Osteocyte (in vitro differentiated cells): ENCODE measurements at places on chromosomes 6 and 20.
A peak's percentile ranks its signal among the peaks of the same experiment; 100 is the strongest.

- DNase-seq, result no peak
- no peaks in the 10 kb centered on the region for H3K36me3 ChIP-seq
- no peaks in the 10 kb centered on the region for H3K27me3 ChIP-seq
These were observed 780.9 kb downstream of the C6orf118 start for GRCh38 chr6:164528539-164528938.

- no peaks in the 10 kb centered on the region for H3K27me3 ChIP-seq
- H3K36me3 ChIP-seq, result peaks cover under 1% of the 10 kb centered on the region
- H3K27ac ChIP-seq, result no peak overlapping the region
- H3K4me3 ChIP-seq, result no peak overlapping the region
- no peak for DNase-seq
These were observed 21.6 kb downstream of the L3MBTL1 start for GRCh38 chr20:43529051-43529450.

DNA sequence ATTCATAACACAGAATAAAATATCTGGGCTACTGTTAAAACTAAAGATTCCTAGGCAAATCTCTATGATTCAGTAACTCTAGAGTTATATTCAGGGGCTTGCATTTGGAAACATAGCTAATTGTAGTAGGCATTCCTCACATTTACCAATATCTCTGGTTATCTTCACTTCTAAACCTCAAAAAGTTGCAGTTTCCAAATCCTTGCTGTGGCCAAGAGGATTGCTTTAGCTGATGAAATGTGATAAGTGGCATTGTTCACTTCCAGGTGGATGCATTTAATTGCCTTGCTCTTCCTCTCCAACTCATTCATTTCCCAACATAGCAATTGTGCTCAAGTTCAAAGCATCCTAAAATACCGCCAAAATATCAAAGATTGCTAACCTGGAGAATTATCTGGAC lies 246.6 kb downstream of the GRIK2 start:
- H3K4me3 ChIP-seq, result no peak overlapping the region
- no peaks in the 10 kb centered on the region for H3K27me3 ChIP-seq
- H3K4me1 ChIP-seq, result no peaks in the 10 kb centered on the region
- no peak overlapping the region for H3K27ac ChIP-seq
- no peak for DNase-seq

DNA sequence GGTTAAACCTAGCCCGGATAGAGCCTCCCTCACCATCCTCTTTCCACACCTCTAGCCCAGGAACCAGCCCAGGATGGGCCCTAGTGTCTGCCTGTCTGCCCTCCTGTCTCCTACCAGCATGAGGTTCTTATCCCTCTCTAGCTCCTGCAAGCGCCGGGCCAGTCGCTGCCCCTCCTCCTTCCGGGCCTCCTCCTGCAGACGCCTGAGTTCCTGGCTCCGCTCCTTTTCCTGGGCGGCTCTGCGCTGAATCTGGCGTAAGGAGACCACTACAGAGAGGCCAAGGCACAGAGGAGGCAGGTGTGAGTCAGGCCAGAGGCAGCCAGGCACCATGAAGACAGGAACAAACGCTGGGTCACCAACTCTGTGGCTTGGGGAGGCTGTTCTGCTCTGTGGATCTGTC lies 4.3 kb upstream of the PSORS1C2 start:
- no peaks in the 10 kb centered on the region for H3K27me3 ChIP-seq
- peaks cover 8% of the 10 kb centered on the region for H3K36me3 ChIP-seq
- no peak overlapping the region for H3K27ac ChIP-seq
- H3K4me1 ChIP-seq, result peaks cover 26% of the 10 kb centered on the region
- DNase-seq, result no peak
- no peak overlapping the region for H3K4me3 ChIP-seq

DNA sequence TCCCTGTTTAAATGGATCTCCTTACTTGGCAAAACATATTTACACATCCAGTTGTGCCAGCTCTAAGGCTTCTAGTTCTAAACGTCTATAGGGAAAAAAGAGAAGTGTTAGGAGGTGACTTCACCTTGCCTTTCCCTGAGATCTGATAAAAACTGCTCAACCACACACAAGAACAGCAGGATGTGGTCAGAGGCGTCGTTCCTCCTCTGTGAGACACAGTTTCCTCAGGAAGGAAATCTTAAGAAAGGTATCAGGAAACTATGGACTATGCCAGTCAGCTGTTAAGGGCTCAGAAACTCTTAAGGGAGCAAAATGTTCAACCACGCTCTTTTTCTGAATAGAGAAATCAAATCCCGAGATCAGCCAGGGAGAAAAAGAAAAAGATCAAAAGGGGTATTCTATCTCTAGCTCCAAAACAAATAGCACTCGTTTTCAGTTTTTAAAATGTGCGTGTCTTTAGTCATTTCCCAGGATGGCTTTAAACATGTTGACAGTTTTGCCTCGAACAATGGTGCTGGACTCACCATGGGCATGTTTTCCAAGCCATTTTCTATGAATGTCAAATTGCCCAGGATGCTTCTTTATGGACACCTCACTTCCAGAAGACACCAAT lies 154.5 kb downstream of the HACE1 start:
- H3K27ac ChIP-seq, result peak overlapping the region; percentile 91
- H3K4me1 ChIP-seq, result peaks cover 72% of the 10 kb centered on the region
- no peak for DNase-seq
- H3K4me3 ChIP-seq, result no peak overlapping the region

GRCh38 chr6:155186052-155186658 lies 77.7 kb upstream of the CLDN20 start:
- no peaks in the 10 kb centered on the region for H3K36me3 ChIP-seq
- peak overlapping the region; percentile 65 for H3K27ac ChIP-seq
- no peaks in the 10 kb centered on the region for H3K27me3 ChIP-seq
- no peak overlapping the region for H3K4me3 ChIP-seq
- peaks cover 63% of the 10 kb centered on the region for H3K4me1 ChIP-seq

DNA sequence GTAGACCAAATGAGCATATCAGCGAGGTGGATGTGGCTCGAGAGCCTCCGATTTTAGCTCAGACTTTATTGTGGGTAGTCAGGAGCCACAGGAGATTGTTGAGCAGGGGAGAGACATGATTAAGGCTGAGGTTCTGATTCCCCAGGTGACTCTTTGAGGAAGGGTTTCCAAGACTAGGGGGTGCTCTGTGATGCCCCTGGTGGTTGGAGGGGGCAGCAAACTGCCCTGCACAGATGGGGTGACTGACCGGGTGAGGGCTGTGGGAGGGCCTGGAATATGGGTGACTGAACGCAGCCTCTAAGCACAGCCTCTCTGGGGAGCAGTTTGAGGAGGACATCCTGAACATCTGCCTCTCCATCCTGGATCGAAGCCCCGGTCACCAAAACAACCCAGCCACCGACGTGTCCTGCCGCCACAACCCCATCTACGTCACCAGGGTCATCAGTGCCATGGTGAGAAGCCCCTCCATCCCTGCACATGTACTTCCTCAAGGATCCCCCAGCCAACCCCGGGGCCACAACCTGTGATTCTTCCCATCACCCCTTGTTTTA lies 17.0 kb downstream of the TGM6 start:
- no peak overlapping the region for H3K4me3 ChIP-seq
- DNase-seq, result no peak
- H3K36me3 ChIP-seq, result no peaks in the 10 kb centered on the region
- no peak overlapping the region for H3K27ac ChIP-seq
- no peaks in the 10 kb centered on the region for H3K27me3 ChIP-seq

DNA sequence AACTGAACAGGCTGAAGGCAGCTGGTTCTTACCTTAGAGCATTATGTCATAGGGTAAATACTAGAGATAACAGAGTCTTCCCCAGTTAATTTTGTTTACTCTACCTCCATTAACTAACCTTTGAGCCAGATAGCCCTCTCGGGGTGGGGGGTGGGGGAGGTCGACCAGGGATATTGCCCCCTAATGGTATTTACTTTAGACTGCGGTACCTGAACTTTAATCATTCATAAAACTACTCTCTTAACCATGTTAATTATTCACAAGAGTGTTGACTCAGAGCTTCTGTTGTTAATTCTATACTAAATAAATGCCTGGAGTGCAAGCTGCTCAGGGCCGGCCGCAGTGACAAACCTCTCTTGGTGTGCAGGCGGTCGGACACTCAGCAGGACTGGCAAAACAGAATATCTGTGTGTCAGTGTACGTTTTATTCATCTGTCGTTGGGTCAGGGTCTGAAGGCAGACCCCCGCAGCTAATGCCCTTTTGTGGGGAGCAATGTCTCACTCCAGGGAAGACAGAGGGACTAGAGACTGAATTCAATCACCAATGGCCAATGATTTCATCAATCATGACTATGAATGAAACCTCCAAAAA lies 152.4 kb upstream of the COL21A1 start:
- DNase-seq, result no peak
- no peak overlapping the region for H3K4me3 ChIP-seq
- no peaks in the 10 kb centered on the region for H3K27me3 ChIP-seq
- no peaks in the 10 kb centered on the region for H3K4me1 ChIP-seq
- H3K36me3 ChIP-seq, result peaks cover 11% of the 10 kb centered on the region

GRCh38 chr6:24963887-24964570 lies 28.3 kb upstream of the RIPOR2 start:
- no peak overlapping the region for H3K4me3 ChIP-seq
- DNase-seq, result no peak
- no peaks in the 10 kb centered on the region for H3K4me1 ChIP-seq

GRCh38 chr6:129638686-129639085 lies 71.3 kb downstream of the ARHGAP18 start:
- peak overlapping the region; percentile 81 for H3K27ac ChIP-seq
- H3K4me3 ChIP-seq, result peak overlapping the region; percentile 8
- H3K27me3 ChIP-seq, result no peaks in the 10 kb centered on the region
- peaks cover 9% of the 10 kb centered on the region for H3K36me3 ChIP-seq
- no peak for DNase-seq

DNA sequence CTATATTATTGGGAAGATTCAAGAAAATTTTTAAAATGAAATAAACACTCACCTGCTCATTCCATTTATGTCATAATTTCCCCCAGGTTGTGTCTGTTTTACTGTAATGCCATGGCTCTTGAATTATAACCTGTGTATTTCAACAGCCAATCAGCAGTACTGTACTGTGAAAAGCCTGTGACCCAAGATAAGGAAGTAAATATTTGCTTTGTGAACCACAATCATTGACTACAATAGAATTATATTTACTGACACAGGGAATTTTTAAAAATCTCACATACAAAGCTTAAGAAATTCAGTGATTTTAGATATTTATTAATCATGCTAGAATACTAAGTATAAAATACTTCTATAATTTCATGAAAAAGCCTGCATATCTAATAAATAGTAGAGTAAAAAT lies 6.0 kb downstream of the RGS17 start:
- peaks cover 5% of the 10 kb centered on the region for H3K27me3 ChIP-seq
- no peak overlapping the region for H3K4me3 ChIP-seq
- H3K36me3 ChIP-seq, result no peaks in the 10 kb centered on the region
- H3K4me1 ChIP-seq, result peaks cover 7% of the 10 kb centered on the region
- no peak for DNase-seq
- H3K27ac ChIP-seq, result no peak overlapping the region

DNA sequence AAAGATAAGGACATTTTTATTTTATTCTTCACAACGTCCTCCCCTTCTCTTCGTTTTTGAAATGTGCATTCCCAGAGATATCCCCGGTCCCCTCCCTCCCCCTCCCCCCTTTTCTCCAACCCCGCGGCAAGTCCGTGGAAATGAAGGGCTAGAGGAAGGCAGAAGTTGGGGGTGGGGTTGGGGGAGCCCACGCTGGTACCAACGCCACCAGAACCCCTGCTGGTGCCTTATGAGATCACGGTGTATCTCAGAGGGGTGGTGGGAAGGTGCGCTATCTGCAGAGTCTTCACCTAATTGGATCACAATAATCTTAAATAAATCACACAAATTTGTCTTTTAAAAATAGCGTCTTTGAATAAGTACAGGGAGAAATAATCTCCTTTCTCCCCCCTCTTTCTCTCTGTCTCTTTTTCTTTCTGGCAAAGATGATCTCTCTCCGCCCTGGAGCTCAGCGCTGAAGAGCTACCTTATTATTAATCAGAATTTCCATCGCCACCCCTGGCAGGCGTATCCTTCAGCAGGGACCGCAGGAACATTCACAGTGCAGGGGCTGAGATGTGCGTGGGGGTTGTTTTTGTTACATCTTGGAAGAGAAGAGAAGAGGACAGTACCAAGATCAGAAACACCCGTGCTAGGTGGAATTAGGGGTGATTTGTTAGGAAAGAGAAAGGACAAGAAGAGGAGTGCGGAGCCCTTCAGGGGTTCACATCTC lies 915 bp downstream of the CLVS2 start:
- peaks cover 12% of the 10 kb centered on the region for H3K4me1 ChIP-seq
- peak overlapping the region; percentile 66 for H3K4me3 ChIP-seq
- H3K36me3 ChIP-seq, result no peaks in the 10 kb centered on the region
- DNase-seq, result no peak
- H3K27me3 ChIP-seq, result peaks cover 67% of the 10 kb centered on the region
- no peak overlapping the region for H3K27ac ChIP-seq

- H3K4me3 ChIP-seq, result no peak overlapping the region
- no peaks in the 10 kb centered on the region for H3K36me3 ChIP-seq
- no peaks in the 10 kb centered on the region for H3K27me3 ChIP-seq
- H3K27ac ChIP-seq, result peak overlapping the region; percentile 46
These were observed 277.1 kb downstream of the PAX1 start for GRCh38 chr20:21982559-21982958.

- H3K27ac ChIP-seq, result no peak overlapping the region
- peaks cover 31% of the 10 kb centered on the region for H3K27me3 ChIP-seq
- no peak overlapping the region for H3K4me3 ChIP-seq
- no peak for DNase-seq
- H3K36me3 ChIP-seq, result no peaks in the 10 kb centered on the region
These were observed 229.7 kb upstream of the PMEPA1 start for GRCh38 chr20:57939499-57939898.

DNA sequence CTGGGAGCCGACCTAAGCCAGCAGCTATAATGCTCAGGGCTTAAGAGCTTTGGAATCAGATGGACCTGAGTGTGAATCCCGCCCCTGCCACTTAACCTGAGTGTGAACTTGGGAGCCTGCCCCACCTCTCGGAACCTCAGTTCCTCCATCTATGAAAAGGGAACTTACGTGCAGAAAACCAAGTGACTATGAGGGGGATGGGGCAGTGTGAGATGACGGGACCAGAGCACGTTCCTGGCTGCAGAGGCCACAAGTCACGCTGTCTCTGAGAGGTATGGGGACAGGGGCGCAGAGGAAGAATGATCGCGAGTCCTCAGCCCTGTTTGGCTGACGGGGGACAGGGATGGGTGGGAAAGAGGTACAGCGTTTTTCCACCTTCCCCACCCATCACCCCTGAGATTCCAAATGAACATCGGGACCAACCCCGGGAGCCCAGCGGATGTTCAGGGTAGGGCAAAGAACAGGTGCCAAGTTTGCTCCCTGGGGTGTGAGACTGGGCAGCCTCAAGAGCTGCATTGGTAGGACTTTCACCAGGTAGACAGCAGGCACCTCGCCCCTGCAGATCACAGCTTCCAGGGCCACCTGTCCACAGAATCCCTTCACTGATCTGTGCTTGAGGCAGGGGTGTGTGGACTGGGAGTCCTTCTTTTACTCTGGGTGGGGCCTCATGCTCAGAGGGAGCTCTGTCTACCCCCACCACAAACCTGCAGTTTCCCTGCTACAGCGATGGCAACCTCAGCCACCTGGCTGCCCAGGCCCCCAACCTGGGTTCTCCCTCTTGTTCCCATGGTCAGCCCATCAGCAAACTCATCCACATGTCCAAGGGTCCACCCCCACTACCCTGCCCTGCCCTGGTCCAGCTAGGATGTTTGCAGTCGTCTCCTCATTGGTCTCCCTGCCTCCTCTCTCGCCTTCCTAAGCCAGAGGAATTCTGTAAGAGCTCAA lies 85.8 kb downstream of the CEBPB start:
- DNase-seq, result no peak
- no peaks in the 10 kb centered on the region for H3K36me3 ChIP-seq
- H3K27ac ChIP-seq, result no peak overlapping the region
- H3K27me3 ChIP-seq, result no peaks in the 10 kb centered on the region
- H3K4me3 ChIP-seq, result no peak overlapping the region
- H3K4me1 ChIP-seq, result peaks cover 21% of the 10 kb centered on the region
